Activated T-cell treated with anti-CD3 and anti-CD28 coated beads for 1 hour (primary cell): ENCODE measurements at places on chromosomes 1 and 21.

DNA sequence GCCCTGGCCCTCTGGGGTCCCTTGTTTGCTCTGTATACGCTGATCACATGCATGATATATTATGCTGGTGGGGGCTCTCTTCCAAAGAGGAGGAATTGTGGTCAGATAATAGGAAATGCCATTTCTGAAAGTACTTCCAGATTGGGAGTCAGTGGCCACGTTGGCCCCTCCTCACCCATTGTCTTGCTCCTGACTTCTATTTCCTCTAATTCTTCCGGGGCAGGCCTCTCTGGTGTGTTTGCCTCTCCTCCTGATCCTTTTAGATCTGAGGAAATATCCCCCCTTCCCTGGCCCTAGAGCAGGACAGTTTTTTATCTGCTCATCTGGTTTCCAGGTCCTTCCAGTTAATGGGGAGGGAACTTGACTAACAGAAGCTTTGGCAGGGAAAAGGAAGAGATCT lies 2.9 kb downstream of the VANGL2 start:
- no peak for DNase-seq

DNA sequence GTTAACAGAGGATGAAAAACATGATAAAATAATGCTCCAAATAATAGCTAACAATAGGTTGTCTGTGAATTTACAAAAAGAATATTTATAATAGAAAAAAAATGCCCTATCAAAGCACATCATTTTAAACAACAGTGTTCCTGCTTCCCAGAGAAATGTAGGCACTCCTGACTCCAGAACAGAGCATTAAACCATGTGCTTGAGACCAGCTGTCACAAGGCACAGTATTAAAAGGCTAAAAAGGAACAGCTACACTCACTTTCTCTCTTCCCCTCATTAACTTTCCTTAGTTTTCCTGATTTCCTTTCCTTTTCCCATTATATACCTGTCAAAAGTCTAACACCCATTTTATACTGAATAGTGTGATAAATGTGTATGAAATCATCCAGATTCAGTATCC lies 10.9 kb downstream of the VAV3 start:
- no peak for DNase-seq

GRCh38 chr21:46425571-46425970 lies 33.1 kb upstream of the DIP2A start:
- peak; percentile 26 for DNase-seq

GRCh38 chr1:159707472-159708260 lies 6.7 kb downstream of the CRP start:
- DNase-seq = no peak

DNA sequence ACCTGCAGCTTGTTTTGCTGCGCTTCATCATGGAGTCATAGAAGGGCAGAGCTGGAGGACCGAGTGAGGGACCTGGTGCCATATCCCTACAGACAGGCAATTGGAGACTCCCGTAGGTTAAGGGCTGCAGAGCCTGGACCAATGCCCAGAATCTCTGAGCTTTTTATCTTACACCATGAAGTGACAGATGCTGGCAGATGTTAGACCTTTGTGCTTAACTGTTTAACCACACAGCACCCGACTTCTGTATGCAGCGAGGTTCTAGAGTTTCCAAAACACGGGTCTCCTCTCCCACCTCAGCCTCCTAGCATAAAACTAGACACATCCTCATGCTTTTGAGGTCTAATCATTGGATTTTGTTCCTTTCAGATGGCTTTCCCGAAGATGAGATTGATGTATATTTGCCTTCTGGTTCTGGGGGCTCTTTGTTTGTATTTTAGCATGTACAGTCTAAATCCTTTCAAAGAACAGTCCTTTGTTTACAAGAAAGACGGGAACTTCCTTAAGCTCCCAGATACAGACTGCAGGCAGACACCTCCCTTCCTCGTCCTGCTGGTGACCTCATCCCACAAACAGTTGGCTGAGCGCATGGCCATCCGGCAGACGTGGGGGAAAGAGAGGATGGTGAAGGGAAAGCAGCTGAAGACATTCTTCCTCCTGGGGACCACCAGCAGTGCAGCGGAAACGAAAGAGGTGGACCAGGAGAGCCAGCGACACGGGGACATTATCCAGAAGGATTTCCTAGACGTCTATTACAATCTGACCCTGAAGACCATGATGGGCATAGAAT lies 47.6 kb downstream of the B3GALT5 start:
- no peak for DNase-seq

- DNase-seq = no peak
Observed at GRCh38 chr1:91779548-91780021, 106.4 kb downstream of the TGFBR3 start.

DNA sequence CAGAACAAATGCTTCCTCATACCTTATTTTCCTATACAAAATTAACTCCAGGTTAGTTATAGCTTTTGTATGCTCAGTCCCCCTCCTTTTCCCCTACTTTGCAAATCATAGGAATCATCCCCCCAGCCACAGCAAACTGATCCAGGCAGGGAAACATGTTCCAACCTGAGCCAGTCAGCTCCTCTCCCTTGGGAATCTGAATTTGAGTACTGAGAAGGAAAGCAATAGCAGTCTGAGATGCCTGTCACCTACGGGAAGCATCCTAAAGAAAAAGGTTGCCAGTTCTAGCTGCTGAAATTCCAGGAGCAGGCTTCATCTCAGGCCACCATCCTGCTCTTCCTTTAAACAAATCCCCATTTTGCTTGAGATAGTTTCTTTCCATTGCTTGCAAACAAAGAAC lies 6.9 kb downstream of the ADSS2 start:
- no peak for DNase-seq

- no peak for DNase-seq
Observed at GRCh38 chr1:85463731-85464496, 1.0 kb downstream of the DDAH1 start.

- DNase-seq = no peak
Observed at GRCh38 chr1:215273838-215274516, 191.4 kb downstream of the KCNK2 start.

GRCh38 chr1:230568008-230568407 lies 74.3 kb upstream of the COG2 start:
- DNase-seq = no peak

DNA sequence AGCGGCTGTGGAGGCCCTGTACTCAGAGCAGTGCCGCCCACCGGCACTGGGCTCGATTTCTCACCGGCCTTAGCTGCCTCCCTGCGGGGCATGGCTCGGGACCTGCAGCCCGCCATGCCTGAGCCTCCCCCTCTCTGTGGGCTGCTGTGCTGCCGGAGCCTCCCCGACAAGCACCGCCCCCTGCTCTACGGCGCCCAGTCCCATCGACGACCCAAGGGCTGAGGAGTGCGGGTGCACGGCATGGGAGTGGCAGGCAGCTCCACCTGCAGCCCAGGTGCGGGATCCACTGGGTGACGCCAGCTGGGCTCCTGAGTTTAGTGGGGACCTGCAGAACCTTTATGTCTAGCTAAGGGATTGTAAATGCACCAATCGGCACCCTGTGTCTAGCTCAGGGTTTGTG lies 5.2 kb upstream of the SOD1 start:
- no peak for DNase-seq

DNA sequence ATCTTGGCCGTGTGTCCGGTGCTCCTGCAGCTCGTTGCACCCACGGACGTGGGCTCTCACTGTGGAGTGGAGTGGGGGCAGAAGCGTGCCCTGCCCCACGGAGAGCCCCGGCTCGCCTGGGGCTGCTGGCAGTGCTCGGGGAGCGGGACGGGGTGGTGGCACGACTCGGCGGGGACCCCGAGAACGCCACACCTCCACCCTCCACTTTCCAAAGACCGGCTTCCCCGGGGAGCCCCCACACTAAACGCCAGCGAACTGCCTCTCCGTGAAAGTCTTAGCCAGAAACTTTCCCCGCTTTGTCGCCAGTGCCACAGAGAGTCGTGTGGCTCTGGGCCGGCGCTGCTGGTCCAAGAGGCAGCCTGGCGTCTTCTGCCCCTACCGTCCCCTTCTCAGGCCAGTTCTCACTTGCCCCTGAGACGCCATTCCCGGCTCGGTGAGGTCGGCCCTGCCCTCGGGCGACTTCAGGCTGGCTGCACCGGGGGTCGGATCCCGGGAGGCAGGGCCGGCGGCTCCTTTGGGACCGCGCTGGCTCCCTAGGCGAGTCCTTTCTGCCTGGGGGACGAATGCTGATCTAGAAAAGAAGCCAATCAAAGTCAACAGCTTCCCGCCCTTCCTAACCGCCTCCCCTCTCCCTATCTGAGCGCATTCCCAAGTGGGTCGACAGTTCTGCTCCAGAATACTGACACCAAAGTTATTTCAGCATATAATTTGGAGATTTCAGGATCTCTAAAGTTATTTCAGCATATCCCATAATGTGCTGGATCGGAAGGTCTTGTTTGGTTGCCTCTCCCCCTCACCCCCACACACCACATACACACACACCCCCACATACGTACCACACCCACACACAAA lies 2.6 kb upstream of the SAMD13 start:
- DNase-seq = peak; percentile 11

DNA sequence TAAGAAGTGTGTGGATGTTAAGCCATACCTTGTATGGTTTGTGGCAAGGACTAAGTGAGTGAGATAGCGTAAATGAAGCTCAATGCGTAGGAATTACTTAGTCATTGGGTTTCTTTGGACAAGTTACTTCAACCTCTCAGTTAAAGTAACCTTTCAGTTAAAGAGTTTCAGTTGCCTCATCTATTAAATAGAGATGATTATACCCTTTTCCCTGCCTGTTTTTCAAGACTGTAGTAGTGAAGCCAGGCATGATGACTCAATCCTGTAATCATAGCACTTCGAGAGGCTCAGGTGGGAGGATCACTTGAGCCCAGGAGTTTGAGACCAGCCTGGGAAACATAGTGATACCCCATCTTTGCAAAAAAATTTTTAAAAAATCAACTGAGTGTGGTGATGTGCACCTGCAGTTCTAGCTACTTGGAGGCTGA lies 6.3 kb downstream of the ZMPSTE24 start:
- no peak for DNase-seq
